ENCODE measurements at places on chromosomes 6 and 20.

DNA sequence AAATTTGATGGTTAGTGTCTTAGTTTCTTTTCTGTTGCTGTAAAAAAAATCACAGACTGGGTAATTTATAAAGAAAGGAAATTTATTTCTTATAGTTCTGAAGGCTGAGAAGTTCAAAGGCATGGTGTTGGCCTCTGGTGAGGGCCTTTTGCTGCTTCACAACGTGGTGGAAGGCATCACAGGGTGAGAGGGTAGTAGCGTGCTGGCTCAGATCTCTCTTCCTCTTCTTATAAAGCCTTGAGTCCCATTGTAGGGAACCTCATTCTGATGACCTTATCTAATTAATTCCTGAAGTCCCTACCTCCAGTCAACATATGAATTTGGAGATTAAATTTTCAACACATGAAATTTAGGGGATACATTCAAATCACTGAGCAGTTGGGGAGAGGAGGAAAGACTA lies 62.0 kb downstream of the ARID1B start:
- no peak for DNase-seq

DNA sequence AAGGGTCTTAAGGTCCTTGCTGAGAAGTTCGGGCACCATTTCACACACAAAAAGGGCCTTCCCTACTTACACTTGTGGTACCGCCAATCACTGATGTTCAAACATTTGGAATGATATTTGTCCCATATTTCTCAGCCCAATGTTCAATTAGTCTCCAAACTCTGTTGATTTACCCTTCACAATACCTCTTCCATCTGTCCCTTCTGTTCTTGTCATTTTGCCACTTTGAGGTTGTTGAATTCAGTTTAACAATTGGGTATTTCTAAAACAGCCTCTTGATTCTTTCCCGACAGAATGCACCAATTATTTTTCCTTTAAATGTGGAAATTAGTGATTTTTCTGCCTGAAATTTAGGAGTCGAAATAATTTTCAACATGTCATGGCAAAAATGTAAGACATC lies 46.2 kb downstream of the NOX3 start:
- DNase-seq = no peak

- DNase-seq = no peak
Observed at GRCh38 chr20:37903317-37904007, 535 bp downstream of the VSTM2L start.

- DNase-seq = no peak
Observed at GRCh38 chr20:56776345-56776744, 147.2 kb downstream of the TFAP2C start.

GRCh38 chr6:76768556-76768955 lies 694.7 kb downstream of the HTR1B start:
- no peak for DNase-seq

DNA sequence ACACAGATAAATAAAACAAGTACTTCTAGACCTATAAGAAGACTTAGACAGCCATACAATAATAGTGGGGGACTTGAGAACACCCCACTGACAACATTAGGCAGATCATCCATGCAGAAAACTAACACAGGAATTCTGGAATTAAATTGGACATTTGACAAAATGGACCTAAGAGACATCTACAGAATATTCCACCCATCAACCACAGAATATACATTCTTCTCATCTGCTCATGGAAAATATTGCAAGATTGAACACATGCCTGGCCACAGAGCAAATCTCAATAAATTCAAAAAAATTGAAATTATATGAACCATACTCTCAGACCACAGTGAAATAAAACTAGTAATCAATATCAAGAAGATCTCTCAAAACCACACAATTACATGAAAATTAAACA lies 44.3 kb upstream of the KIAA1586 start:
- DNase-seq = no peak

GRCh38 chr6:170018936-170019817 lies 267.8 kb downstream of the ERMARD start:
- DNase-seq = no peak

GRCh38 chr6:150126641-150127291 lies 16.1 kb upstream of the PPP1R14C start:
- no peak for DNase-seq

- no peak for DNase-seq
Observed at GRCh38 chr20:49747707-49748524, 34.2 kb upstream of the B4GALT5 start.
